NCI-H69 (cell line): ENCODE measurements at places on chromosomes 1 and 21.

DNA sequence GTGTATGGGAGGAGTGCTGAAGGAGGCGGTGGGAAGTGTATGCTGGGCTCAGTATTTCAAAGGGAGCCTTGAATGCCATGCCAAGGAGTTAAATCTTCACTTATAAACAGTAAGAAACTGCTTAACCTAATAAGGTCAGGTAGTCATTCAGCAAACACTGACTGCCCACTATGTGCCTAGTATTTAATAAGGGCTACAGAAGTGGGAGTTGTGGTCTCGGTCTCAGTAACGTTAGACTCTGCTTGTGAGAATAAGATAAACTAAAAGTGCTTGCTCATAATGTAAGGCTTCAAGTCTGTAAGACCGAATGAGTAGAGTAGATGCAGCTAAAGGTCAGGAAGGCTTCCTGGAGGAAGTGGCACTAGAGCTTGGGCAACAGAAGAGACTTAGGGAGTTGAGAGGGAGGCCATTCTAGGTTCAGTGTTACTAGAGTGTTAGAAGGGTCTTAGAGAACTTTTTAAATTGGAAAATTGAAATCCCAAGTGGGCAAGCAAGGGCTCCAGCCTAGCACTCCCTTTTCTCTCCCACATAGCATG is 6.0 kb downstream of the MARCKSL1 start:
- no peak for DNase-seq

DNA sequence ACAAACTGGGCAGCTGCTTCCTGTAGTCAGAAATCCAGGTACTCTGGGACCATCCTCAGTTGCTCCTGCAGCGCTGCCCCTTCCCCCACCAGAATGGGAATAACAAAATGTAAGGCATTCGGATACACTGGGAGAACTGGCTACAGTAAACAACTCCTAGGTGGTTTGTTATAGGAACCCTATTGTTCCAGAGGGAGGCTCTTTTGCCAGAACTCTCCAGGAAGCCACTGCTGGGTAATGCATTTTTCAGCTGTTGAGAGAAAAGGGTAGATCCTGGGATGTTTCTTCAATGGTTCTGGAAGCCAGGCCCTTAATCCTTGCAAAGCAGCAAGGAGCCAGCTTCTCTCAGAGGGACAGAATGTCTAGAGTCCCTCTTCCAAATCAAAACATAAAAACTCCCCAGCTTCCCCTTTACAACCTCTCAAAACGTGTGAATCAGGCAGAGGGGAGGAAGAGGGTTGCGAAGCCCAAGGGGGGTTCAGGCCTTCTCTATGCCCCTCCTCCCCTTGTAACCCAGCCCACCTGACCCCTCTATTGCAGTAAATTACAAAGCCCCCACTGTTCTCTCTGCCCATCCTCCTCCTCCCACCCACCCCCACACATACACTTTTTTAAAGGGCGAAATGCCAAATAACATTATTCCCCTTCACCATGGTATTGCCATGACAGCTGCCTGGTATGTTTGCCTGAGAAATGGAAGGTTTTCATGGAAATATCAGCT is 29.1 kb downstream of the PLPP3 start:
- DNase-seq: peak; percentile 55

DNA sequence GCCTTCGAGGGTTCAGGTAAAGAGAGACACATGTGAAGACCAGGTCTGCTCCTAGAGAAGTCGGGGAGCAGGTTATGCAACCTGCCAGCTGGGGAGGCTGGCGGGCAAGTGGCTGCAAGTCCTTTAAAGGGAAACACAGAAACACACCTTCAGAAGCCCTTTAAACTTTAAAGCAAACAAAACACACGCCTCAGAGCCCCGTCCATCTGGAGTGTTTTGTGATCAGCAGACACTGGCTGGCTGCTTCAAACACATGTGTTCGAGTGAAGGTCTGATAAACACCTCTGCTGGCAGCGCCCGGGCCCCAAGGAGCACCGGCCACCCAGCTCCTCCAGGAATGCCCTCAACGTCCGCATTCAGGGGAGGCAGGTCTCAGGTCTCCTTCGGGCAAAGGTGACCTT is 15.2 kb downstream of the RIPK4 start:
- peak; percentile 74 for DNase-seq

DNA sequence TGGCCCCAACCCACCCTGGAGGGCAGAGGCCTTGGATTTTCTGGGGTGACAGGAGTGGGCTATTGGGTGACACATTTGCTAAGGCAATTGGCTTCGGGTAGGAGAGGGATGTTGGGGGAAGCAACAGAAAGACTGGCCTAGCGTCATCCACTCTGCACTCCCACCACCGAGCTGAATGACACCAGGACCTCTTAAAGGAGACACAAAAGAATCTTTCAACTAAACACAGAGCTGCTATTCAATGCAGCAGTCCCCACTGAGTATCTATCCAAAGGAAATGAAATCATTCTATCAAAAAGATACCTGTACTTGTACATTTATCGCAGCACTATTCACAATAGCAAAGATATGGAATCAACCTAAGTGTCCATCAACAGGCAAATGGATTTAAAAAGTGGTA is 6.2 kb downstream of the TFF2 start:
- DNase-seq: no peak

DNA sequence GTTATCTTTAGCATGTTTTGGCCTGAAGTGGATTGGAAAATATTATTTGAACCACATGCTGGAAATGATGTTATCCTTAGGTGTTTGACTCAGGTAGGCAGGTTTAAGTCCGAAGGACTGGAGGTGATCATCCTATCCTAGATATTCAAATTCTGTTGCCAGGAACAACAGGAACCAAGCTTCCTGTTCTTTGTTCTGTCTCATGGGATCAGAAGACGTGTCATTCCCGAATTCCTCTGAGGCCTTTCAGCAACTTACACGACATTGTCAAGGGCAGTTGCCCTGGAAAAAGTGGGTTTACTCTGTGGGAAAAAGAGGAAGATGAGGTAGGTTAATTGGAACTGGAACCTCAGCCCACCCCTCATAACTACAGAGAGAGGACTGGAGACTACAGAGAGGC is 36.6 kb downstream of the SLAMF6 start:
- DNase-seq: no peak

GRCh38 chr1:3456449-3456963 is 2.0 kb downstream of the ARHGEF16 start:
- DNase-seq: no peak

- no peak for DNase-seq
Measured at GRCh38 chr1:24636661-24637357, 6.3 kb upstream of the SRRM1 start.
